ENCODE measurements at places on chromosomes 7 and 10.

DNA sequence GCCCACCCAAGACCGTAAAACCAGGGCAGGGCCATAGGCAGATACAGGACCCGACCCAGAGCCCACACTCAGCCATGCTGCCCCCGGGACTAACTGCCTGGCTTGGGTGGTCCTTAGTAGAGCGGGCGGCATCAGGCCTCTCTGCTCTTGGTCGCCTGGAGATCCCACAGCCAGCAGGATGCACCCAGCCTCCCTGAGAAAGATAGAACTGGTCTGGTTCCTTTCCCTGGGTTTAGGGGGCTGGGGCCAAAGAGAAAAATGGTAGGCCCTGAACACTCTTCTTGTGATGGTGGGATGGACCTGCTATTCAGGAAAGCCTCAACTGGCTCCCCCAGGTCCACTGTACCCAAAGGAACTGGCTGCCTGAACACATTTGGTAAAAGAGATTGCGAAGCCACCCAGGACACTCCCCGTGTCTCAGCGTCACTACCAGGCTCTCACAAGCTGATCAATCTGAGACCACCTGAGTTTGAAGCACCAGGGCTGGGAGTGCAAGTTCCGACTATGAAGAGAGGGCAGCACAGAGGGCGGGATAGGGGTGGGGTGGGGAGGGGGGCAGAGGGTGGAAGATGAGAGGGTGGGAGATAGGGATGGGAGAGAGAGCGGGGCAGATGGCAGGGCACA, 591.5 kb downstream of the DNAJB6 start:
- no peak for DNase-seq

DNA sequence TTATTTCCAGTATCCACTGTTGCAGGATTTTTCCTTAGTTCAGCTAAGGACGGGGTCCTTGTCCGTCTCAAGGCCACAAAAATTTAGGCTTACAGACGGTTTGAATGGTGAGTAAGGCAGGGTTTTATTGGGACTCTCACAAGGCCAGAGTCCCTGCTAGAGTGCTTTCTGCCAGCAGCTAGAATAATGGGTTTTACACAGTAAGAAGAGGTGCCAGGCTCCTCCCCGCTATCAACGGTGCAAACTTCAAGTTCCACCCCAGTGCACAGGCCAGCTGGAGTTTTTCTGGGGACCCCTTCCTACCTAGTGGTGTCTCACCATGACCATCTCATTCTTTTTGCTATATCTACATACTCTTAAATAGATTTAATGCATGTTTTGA, 198.5 kb upstream of the KCTD7 start:
- DNase-seq: no peak

- DNase-seq: no peak
Measured at GRCh38 chr7:116851671-116852070, 10.7 kb upstream of the CAPZA2 start.

- no peak for DNase-seq
Measured at GRCh38 chr7:87339373-87339897, 6.0 kb upstream of the CROT start.

GRCh38 chr10:117534321-117535297, 7.9 kb upstream of the EMX2 start:
- no peak for DNase-seq

DNA sequence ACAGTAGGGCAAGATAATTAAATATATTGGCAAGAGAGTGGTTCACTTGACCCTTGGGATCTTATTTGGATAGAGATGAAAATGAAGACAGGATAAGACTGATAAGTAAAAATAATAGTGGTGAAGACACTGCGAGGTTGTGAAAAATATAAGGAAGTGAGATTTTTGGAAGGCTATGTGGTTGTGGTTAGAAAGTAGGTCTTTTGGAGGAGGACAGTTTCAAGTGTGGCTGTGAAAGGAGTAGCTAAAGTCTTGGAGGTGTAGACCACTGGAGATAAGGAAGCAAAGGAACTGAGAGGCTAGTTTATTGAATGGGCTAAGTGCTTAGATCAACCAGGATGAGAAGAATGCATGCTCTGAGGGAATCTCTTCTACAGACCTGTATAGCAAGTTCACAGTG, 11.2 kb downstream of the MIOS start:
- DNase-seq: no peak

- DNase-seq: no peak
Measured at GRCh38 chr7:32582036-32582435, 86.7 kb downstream of the AVL9 start.

DNA sequence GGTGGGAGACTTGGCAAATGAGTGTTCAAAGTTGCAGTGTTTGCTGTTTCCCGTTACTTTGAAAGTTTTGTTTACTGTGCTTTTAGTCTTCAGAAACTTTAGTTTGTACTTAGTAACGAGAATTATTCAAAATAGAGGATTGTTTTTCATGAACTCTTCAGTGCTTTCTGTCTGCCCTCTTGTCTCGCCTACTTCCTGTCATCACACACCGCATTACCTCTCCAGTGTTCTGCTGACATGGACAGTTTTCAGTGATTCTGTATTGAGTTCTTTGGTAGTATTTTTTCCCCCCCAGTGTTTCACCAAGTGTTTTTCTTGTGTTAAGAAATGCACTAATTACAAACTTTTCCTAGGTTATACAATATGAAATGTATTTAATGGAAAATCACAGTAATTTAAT, 207.0 kb downstream of the MLLT10 start:
- peak; percentile 24 for DNase-seq

GRCh38 chr7:30469303-30469702, 9.3 kb downstream of the NOD1 start:
- DNase-seq: no peak

- DNase-seq: no peak
Measured at GRCh38 chr10:102579328-102579727, 65.0 kb upstream of the TRIM8 start.

DNA sequence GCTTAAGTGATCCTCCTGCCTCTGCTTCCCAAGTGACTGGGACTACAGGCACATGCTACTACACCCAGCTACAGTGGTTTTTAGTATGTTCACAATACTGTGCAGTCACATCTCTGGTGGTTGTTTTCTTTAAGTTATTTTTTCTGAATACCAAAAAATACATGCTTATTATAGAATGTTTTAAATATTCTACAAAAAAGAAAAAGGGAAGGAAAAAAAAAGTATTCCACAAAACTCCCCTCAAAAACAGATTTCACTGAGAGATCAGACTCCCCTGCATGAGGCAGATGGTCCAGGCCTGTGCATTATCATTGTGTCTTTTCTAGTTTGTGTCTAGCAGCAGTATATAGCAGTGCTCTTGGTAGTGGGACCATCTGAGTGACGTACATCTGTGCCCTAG, 36.8 kb downstream of the OGDH start:
- DNase-seq: no peak

DNA sequence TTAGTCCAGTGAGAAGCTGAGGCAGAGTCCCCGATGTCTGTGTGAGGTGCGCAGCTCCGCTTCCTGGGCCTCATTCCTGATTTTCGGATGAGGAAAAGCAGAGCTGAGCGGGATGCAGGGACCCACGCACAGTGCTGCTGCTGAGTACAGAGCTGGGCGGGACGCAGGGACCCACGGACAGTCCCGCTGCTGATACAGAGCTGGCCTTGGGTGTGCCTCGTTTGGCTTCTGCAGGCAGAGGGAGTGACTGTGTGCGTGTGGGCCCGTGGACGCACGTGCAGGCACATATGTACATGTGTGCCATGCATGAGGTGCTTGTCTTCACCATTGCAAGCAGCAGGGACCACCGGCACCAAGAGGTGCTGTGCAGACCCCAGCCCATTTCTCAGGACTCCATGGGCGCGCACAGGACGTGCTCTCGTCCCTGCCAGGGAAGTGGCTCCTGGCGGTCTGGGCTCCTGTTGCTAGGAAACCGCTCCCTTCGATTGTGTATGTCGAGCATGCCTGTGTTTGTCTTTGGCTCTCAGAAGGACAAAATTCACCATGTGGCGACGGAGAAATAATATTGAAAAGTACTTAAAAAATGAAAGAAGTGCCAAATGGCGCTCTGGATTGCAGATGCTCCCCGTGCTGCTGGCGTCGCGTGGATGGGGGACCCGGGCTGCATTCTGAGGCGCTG, 303.8 kb upstream of the MKI67 start:
- DNase-seq: no peak

DNA sequence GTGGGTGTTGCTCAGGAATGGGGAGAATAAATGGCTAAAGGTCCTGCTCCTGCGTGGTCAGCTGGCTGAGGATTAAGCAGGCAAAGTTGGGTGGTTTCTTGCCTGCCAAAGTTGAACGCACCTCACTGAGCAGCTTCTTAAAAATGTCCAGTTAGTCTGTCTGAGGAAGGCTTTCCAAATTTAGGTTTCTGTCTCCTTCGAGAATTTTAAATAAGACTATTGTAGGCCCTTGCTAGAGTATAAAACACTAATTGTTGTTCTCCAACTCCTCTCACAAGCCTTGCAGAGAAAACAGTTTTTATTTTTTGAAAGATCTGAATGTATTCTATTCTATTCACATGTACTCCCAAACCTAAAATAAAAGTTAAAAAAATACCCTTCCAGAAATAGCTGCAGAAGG, 122.0 kb upstream of the LAMB4 start:
- no peak for DNase-seq

DNA sequence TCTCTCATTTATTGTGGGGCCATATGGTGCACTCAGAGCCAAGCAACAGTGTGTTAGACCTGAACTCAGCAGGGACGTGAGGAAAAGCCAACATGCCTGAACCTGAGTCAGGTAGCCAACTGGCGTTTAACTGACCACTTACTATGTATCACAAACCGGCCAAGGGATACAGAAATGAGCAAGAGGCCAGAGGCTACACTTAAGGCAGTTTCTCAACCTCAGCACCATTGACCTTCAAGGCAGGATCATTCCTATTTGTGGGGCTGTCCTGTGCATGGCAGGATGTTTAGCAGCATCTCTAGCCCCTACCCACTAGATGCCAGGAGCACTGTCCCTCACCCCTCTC, 103.5 kb upstream of the NANOS1 start:
- no peak for DNase-seq

- no peak for DNase-seq
Measured at GRCh38 chr10:11685787-11686218, 56.4 kb upstream of the ECHDC3 start.

DNA sequence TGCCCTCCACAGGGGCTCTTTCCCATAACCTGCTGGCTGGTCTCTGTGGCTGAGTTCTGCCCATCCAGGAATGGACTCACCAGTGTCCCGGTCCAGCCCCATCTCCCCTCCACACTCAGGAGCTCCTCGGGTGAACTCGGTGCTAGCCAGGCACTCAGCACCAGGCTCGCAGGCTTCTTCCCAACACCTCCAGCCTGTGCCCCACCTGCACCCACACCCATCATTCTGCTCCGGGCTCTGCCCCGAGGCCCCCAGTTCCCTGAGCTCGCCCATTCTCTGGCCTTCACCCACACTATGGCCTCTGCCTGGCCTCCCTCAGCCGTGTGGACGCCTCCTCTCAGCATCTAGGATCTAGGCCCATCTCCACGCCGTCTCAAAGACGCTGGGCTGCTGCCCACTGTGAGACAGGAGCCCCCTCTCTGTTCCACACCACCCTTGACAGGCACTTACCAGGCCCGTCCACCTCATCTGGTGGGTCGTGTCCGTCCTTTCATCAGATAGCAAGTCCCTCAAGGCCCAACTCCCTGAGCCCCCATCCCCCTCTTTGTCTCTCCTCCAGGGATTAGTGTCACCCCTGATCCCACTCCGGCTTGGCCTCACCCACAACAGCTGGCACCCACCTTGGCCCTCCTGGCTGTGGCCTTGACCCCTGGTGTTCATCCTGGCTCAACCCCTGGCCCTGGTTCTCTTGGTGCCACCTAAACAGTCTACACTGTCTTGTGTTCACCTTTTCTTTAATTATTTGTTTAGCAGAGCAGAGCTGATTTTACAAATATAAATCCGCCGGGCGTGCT, 76.0 kb upstream of the FAM20C start:
- no peak for DNase-seq

GRCh38 chr10:95392217-95392584, 101.4 kb upstream of the PDLIM1 start:
- no peak for DNase-seq

DNA sequence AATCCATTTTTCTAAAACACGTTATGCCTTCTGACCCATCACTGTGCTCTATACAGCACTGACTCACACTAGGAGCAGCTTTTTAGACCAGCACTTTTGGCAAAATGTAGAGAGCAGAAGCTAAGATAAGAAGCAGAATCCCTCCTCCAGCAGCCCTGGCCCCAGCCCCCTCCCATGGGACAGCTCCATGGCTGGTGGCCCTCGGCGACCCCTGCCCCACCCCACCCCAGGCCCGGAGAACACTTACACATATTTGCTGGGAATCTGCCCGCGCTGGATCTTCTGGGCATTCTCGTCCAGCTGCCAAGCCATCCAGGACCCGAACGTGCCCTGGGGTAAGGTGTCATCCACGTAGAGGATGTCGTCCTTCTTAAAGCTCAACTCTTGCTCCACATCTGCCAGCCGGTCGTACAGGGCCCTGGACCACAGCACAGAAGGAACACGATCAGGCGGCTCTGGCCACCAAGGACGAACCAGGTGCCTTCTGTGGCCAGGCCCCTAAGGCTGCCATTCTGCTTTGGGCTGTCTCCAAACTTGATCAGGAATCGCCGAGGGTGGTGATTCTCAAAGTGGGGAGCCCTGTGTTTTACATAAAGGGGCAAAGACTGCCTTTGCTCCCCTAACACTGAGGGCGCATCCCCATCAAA, 119.9 kb downstream of the DLG5 start:
- no peak for DNase-seq

DNA sequence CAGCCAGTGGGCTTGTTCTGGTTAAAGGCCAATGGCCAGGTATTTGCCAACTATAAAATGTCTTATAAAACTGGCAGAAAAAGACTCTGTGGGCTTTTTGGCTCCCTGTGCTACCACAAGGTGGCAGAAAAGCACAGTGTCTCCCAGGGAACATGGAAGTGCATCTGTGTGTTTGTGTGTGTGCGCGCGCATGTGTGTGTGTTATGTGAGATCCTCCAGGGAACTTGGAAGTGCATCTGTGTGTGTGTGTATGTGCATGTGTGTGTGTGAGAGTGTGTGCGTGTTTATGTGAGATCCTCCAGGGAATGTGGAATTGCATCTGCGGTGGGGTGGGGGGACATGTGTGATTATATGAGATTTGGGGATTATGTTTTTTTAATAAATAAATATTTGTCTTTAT, 30.2 kb upstream of the ABI1 start:
- peak; percentile 64 for DNase-seq

DNA sequence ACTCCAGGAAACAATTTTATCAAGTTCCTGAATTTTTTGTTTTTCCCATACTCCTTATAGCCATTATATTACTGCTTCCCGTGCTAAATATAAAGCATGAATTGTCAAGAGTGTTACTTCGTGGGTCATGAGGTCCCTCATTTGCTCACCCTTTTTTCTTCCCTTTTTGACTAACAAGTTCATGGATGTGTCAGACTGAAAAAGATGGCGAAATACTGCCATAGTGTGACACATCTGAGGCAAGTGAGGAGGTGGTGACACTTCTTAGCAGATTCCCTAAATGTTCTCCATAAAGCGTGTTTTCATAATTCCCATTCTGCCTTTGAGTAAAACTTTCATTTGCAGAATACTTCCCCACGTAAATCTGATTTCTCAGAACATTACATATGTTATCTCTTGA, 269.6 kb upstream of the FZD1 start:
- DNase-seq: no peak

DNA sequence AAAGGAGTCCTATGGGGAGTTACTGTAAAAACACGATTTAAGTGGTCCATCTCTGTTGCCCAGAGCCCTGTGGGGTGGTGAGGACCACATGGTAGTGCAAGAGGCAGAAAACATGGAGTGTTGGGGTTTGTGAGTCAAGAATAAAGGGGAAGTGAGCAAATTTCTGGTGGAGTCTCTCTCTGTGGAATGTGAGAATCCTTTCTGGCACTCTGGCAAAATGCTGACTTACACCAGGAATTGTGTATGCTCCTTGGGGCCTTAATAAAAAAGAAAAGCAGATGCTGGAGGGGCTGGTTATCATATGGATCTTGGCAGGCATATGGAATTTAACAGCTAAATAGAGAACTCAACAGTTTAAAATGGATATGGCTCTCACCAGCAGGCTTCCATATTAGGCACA, 486.0 kb downstream of the TNS3 start:
- DNase-seq: no peak

Measured in activated CD4-positive, alpha-beta T cell treated with anti-CD3 and anti-CD28 coated beads, Interleukin-2, amount 50 U/mL, for 16 hours (primary cell).